ENCODE measurements at places on chromosomes 2 and 18.

- DNase-seq: no peak
Observed at GRCh38 chr18:3713166-3713565, 263.2 kb downstream of the TGIF1 start.

GRCh38 chr18:6682437-6683111, 46.9 kb upstream of the ARHGAP28 start:
- no peak for DNase-seq

- DNase-seq: peak; percentile 1
Observed at GRCh38 chr2:232455426-232456255, at the start of gene ALPI. Gene ALPI, plus strand, starts transcription at chr2:232456153. Its CDS starts 47 bp downstream, at chr2:232456200.

DNA sequence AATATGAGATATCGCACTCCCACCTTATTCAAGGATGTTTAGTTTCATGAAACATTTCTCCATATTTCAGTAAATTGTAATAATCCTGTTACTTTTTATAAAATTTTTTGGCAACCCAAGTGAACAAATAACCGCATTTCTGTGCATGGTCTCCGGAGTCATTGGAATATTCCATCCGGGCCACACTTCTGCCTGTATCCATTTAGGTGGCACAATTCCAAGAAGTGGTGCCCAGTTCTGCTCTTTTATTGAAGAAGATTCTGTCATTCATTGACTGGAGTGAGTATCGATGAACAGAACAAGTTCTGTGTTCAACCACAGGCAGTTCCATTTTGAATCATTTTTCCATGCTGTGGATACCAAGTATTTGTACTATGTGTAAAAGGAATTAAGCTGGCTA, 26.6 kb upstream of the ICOS start:
- no peak for DNase-seq

GRCh38 chr2:26540306-26540705, 62.4 kb upstream of the OTOF start:
- no peak for DNase-seq

GRCh38 chr2:162258169-162258568, 14.9 kb upstream of the FAP start:
- DNase-seq: no peak
